ENCODE measurements at places on chromosomes 1 and 21. TPM values are rescaled to one million over a fixed set of nuclear protein-coding genes. Genes with fewer than 3 reads are reported as not detected.

CAPN8 gene
- total RNA-seq = not detected

S1PR1 gene
- 0.48 TPM for total RNA-seq

TRIM45 gene
- 7.4 TPM for total RNA-seq

LCK gene
- 10.3 TPM for total RNA-seq

FAAH gene
- total RNA-seq = 16.6 TPM

HFM1 gene
- total RNA-seq = 0.79 TPM

TSPAN2 gene
- total RNA-seq = 7.8 TPM

LRRIQ3 gene
- 1.9 TPM for total RNA-seq

HSD3B2 gene
- not detected for total RNA-seq

DNA sequence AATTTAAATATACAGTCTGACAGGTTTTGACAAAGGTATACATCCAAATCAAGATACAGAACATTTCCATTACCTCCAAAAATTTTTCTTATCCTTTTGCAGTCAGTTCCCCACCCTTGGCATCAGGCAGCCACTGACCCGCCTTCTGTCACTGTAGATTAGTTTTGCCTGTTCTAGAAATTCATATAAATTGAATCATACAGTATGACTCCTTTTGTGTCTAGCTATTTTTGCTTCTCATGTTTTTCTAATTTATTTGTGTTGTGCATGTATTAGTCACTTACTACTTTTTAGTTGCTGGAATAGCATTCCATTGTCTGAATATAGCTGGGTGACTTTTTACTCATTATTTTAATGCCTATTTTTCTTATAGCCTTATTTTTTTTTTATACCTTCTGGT, 3.8 kb downstream of the UTP25 start:
- DNase-seq = no peak

DNA sequence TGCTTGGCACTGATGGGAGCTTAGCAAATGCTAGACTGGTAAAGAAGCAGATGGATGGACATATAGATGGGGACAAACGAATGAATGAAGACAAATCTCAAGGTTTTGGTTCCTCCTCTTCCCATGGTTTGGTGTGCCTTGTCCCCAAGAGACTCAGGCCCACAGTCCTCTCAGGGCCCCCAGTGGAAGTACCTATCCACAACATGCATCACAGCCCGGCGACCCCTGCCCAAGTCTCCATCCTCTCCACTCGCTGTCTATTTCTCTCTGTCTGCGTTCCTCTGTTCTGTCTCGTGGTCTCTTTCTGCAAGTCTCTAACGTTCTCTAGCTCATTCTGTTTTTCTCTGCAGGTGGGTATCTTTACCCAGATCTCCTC, 85.8 kb downstream of the GLIS1 start:
- no peak for DNase-seq

DNA sequence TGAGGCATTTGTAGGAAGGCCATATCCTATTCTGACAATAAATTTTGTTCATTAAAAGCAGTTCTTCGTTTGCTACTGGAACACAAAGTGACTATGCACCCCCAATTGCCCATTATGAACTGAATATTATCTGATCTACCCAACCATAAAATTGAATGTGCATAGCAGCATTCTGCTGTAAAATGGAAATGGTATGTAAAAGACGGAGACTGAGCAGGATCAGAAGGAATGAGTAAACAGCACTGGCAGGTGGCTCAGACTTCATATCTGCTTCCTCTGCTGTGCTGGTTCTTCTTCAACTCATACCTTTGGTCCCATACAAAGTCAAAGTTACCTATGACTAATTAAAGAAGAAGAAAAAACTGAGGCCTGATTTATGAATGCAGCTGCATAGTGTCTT, 339.5 kb downstream of the PLA2G4A start:
- DNase-seq = no peak

GRCh38 chr1:222759451-222760035, 22.5 kb downstream of the FAM177B start:
- no peak for DNase-seq

DNA sequence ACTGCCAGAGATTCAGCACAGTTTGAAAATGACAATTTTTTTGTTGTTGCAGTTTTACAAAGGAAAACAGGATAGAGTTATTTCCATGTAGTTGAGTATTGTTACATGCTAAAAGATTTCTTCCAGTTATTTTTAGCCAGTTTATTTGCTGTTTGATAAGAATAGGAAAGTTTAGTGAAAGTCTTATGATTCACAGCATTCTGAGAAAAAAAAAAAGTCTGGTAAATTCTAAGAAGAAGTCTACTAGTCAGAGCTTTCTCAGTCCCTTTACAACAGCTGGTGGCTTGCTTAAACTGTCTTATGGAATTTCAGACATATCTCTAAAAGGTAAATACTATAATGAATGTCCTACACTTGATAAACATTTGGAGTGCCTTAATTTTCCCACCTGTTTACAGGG, 341.7 kb downstream of the DSCAM start:
- no peak for DNase-seq

DNA sequence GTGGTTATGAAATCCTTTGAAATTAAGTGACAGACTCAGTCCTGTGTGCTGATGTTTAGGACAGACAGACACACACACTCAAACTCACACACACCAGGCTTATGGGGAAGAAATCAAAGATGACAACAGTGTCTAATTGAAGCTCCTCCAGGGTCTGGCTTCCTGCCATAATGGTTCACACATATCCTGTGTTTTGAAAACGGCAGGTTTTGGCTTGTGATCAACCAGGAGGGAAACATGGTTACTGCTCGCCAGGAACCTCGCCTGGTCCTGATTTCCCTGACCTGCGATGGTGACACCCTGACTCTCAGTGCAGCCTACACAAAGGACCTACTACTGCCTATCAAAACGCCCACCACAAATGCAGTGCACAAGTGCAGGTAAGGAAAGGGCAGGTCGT, 4.6 kb downstream of the MTARC1 start:
- DNase-seq = no peak

GRCh38 chr1:91345395-91346005, 59.1 kb downstream of the HFM1 start:
- DNase-seq = no peak

GRCh38 chr1:8992936-8993687, 33.1 kb downstream of the SLC2A7 start:
- no peak for DNase-seq

- no peak for DNase-seq
These were observed 642 bp downstream of the MLLT11 start for GRCh38 chr1:151060657-151061421.

DNA sequence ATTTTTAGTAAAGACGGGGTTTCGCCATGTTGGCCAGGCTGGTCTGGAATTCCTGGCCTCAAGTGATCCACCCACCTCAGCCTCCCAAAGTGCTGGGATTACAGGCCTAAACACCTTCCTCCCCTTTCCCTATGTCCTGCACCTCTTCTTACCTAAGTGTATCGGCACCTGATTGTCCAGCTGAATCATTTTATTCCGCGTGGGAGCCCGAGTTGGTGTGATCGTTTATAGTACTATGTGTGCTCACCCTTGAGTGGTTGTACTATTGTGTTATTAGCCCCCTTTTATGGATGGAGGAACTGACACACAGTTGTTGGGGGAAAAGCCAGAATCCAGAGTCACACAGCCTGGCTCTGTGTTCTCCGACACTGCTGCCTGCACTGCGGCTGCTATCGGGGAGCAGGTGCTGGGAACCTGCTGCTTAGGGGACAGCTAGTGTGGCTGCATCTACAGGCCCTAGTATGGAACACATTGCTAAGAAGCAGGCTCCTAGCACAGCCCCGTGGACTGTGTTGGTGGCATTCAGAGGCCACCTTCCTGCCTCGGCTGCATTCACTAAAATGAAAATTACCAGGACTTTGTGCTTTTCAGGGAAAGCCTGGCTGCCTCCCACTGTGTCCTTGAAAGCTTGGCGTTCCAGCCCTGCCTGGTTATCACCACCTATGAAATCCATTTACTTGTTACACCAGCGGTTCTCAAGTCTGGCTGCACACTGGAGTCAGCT, 21.6 kb downstream of the ENO1 start:
- no peak for DNase-seq

Measured in kidney epithelial cell (primary cell).